ENCODE measurements at places on chromosomes 13 and 19.

DNA sequence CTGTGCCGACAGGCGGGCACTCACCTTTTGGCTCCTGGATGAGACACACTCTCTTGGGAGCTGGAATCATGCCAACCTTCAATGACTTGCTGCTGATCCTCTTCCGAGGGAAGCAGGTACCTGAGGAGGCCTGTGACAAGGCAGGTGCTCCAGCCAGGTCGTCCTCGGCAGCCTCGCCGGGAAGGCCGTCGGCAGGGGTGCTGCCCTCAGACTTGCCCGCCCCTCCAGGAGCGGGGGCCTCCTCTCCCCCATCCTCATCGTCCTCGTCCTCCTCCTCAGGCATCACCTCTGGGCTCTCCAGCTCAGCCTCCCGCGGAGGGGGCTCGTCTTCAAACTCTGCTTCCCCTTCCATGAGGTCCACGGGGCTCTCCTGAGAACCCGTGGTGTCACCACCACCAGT lies 29.2 kb downstream of the SUGP2 start:
- DNase-seq, result no peak

- no peak for DNase-seq
These were observed 207.1 kb downstream of the KATNAL1 start for GRCh38 chr13:30100226-30100625.

GRCh38 chr13:99469041-99469440 lies 32.2 kb upstream of the TM9SF2 start:
- DNase-seq, result no peak

GRCh38 chr13:19967621-19968020 lies 9.1 kb downstream of the ZMYM2 start:
- no peak for DNase-seq

DNA sequence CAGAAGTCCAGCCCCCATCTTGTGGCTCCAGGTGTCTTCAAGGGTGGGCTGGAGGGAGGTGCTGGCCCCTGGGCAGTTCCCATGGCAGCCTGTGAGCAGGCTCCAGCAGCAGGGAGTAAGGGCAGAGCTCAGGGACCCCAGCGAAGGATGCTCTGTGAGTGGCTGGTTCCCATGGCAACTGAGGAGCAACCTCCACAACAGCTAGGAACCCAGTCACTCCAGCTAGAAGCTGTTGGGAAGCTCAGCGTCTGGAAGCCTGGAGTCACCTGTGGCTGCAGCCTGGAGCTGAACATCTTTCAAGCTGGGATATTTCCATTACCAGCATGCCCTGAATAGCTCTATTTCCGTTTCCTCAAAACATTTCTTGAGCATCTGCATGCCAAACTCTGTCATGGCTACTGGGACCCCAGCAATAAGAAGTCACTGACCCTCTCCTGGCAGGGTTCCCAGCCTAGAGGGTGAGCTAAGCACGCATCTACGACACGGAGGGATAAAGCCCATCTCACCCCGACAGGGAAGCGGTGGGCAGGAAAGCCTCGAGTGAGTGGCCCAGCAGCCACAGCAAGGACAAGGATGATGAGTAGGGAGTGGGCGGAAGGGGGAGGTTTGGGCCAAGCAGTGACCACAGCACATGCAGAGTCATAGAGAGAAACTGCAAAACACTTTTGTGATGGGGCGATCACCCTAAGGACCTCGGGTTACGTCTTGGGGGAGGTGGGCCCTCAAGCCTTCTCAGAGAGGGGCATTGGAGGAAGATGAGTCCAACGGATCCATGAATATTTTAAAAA lies 52.6 kb downstream of the ALOX5AP start:
- DNase-seq, result no peak

DNA sequence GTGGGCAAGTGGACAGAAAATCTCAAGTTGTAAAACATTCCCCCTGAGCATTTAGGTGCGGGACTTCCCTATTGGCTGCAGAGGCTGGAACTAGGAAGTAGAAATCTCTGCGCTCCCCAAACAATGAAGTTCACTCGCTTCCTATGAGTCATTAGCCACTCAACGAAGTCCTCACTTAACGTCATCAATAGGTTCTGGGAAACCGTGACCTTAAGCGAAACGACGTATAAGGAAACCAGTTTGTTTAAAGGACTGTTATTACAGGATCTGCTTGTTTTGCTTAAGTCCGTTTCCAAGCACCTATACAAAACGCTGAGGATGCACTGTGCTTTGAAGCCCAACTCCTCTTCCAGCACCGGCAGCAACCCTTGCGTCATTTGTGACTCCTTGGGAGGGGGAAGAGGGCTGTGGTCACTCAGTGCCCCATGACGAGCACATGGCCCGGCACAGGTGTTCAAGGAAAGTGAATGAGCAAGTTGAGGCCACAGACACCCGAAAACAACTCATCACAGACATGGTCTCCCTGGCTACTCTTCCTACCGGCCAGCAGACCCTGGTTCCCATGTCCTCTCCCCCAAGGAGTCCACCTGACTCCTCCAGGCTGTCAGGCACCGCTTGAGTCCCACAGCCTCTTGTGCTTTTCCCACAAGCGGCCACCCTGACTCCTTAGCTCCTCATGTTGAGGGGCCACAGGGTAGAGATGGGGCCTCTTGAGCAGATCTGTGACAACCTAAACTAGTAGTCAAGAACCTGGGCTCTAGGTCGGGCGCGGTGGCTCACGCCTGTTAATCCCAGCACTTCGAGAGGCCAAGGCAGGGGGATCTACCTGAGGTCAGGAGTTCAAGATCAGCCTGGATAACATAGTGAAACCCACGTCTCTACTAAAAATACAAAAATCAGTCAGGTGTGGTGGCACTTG lies 4.8 kb downstream of the RPS16 start:
- no peak for DNase-seq

- DNase-seq, result no peak
These were observed 11.5 kb downstream of the C13orf46 start for GRCh38 chr13:113962386-113962785.

Data from caudate nucleus (tissue), 63 donors.